ENCODE measurements at places on chromosomes 3 and 15.

GRCh38 chr3:197508924-197509775, 46.6 kb downstream of the BDH1 start:
- DNase-seq, result no peak

GRCh38 chr15:53454843-53455721, 304.4 kb downstream of the WDR72 start:
- DNase-seq, result no peak

DNA sequence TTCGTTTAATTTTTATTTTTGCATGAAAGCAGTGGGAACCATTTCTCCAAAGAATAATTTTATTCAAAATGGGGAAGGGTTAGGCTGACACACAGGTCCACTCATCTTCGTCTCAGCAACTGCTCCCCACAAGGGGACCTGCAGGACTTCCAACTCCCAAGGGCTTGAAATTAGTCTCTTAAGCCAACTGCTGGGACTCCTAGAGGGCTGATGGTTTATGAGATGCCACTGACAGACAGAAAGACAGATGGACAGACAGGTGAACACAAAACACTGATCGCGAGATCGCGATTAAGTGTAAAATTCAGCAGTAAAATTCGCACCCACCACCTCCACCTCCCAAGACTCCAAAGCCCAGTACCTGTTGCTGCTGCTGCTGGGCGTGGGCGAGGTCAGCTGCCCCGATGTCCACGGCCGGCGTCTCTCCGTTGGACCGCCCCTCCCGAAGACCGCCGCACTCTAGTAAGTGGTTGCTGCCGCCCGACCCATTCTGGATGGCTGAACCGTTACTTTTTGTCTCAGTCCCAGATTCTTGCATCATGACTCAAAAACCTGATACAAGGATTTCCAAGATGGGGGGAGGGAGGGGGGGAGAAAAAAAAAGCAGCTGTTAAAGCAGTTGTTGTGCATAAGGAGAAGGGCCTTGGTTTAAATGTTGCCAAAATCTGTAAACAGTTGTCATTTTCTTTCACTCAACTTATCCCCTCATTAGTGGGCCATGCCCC, 385.5 kb downstream of the FOXP1 start:
- DNase-seq, result no peak

DNA sequence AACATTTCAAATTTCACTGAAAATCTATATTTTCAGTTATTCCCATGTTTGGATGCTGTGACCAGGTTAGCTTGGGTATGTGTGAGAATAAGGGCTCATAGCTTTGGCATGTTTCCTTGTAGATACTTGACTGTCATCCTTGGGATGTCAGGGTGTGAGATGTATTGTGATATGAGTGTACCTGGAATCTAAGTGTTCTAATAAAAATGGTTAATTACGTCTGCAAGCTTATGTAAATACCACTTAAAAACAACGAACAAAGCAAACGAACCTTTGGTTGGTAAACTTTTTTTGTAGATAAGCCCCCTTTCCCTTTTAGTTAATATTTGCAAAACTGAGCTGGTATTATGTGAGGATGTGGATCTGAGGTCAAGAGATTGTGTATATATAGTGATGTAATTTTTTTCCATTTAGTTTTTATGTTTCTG, 63.5 kb downstream of the FNDC3B start:
- DNase-seq, result no peak

DNA sequence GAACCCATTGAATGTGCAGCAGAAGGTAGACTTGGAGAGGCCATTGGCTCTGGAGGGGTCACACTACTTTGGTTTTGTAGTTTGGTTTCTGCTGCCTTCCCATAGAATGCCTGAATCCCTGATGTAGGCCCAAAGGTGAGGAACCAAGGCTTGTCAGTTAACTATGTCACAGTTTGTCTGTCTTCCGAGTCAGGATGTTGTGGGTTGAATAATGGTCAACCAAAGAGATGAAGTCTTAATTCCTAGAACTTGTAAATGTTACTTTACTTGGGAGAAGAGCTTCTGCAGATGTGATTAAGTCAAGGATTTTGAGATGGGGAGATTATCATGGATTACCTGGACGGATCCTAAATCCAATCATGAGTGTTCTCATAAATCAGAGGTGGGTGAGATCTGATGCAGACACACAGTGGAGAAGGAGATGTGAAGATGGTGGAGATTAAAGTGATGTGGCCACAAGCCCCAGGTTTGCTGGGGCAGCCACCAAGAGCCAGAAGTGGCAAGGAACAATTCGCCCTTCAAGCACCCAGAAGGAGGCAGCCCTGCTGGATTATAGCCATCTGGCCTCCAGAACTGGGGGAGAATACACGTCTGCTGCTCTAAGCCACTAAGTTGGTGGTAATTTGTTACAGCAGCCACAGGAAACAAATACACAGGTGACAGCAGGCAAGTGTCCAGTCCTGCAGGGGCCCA, 2.3 kb upstream of the CCR8 start:
- no peak for DNase-seq

DNA sequence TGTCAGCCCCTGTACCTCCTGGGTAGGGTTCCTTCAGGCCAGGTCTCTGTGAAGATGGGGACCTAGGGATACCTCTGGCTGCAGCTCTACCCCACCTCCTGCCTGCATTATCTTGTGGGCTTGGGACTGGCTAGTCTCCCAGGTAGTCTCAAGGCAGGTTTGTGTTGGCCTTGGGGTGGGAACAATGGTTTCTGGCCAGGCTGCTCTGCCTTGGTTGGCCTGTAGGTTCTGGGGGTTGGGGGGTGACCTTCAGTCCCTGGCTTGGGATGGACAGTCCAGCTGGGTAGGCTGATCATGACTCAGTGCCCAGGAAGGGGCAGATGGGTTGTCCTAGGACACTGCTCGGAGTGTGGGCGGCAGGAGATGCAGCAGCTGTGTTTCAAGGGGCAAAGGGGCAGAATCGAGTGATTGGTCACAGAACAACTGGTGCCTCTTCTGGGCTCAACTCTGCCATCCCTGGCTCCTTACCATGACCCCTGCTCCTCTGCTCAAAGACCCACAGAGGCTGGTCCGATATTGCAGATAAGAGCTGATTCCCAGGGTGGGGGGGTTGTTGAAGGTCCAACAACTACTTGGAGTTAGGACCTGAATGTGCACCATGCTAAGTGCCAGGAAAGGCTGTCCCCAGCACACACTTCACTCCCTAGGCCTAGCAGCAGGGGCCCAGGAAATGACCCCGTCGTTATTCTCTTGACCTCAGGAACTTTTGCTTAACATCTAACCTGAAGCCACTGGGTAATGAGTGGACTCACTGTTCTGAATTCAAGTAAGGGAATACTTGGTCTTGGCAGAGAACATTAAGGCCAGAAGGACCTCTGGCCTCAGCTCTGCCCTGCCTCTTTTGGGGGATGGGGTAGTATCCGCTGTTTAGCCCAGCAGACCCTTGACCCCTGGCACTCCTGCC, 18.1 kb upstream of the BSN start:
- no peak for DNase-seq
